ENCODE measurements at places on chromosomes 7 and 10. TPM values are rescaled to one million over a fixed set of nuclear protein-coding genes. Genes with fewer than 3 reads are reported as not detected.
A peak's percentile ranks its signal among the peaks of the same experiment; 100 is the strongest.

DNA sequence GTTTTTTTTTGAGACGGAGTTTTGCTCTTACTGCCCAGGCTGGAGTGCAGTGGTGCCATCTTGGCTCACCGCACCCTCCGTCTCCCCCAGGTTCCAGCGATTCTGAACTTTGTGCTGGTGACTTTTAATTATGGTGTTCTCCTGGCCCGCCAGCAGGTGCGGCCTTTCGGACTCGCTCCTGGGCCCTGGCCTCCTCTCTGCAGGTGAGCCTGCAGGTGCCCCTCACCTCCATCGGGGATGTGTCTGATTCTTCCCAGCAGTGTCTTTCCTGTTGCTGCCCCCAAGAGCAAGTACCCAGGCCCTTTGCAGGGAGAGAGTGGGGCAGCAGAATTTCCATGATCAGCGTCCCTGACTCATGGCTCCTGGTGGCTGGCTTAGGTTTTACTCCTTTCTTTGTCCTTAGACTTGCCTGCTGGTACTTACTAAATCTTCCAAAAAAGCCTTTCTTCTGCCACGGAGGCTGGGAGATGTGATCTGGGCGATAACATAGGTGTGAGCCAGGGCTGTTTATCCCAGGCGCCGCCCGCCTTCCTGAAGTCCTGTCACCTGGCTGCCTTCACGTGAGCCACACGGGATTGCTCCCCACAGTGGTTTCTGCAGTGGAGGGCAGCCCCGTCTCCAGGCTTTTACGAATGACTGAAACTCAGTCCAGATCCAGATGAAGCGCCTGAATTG lies 10.7 kb downstream of the WIPI2 start:
- DNase-seq, result no peak

DNA sequence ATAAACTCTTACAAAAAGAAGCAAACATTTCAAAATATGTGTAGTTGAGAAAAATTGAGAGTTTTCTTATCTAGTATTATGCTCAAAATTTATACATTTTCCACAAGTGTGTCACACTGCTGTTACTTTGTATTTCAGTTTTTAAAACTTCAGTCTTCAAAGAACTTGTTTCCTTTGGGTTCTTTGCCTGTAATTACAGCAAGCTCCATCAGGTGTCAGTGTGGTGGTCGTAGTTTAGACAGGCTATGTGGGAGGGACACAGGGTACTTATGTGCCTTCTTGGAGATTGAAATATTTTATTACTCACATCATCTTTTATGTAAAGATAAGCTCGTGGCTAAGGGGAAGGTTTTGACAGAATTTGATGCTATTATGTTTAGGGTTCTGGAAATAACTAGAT lies 360.5 kb downstream of the FGFR2 start:
- DNase-seq, result no peak

DNA sequence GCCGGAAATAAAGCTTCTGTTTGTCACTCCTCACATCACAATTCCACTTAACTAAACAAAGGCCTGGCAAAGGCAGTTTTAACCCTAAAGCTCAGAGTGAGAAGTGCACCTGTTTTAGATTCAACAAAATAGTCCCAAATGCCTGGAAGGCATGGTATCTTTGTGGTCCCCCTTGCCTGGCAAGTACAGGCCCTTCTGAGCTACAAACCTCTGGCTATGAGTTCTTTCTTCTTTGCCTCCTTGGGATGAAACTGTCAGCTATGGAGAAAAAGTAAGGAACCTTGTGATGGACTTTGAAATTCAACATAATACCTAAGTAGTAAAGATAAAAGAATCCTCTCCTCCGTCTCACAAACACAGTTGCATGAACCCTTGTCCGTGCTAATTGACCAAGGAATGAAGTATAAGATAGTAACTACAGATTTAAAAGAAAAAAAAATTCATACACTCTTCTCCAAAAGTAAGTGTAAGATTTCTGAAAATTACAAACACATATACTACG lies 244.5 kb upstream of the ETV1 start:
- DNase-seq, result no peak

- no peak for DNase-seq
Observed at GRCh38 chr10:123129618-123130271, 6.0 kb upstream of the HMX3 start.

DNA sequence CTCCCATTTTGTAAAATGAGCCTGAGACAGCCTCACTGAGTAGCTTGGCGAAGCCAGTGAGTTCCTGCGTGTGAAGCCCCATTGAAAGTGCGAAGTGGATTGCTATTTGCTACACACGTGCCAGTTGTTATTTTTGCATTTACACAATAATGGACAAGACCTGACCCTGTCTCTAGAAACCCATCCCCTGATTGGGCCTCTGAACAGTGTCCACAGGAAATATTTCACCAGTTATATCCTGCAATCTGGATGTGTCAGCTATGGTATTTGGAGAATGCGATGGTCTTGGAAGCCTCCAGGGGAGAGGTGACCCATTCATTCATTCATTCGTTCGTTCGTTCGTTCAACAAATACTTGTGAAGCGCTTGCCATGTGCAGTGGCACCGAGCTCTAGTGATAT lies 37.1 kb downstream of the COL13A1 start:
- DNase-seq, result peak; percentile 48

- DNase-seq, result peak; percentile 42
Observed at GRCh38 chr7:104160375-104160774, 47.4 kb downstream of the ORC5 start.

DNA sequence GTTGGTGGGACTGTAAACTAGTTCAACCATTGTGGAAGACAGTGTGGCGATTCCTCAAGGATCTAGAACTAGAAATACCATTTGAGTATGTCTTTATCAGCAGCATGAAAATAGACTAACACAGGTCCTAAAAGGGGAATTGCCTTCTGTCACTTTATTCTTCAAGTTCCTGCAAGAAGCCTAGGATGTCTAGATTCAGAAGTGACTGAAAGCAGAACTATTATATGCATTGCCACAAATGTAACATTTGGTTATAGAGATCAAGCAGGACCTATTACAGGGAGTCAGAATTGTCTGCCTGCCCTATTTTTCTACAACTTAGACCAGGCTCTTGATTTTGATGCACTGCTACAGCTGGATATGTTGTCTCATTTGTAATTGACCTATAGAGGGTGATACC lies 364.7 kb downstream of the SORCS1 start:
- DNase-seq, result no peak

AKR1C8 gene
- total RNA-seq, result not detected

FAM200A gene
- total RNA-seq, result 10.3 TPM

NET1 gene
- total RNA-seq, result 54.7 TPM

Measured in IMR-90 (cell line).